ENCODE measurements at places on chromosomes 11 and 22. TPM values are rescaled to one million over a fixed set of nuclear protein-coding genes. Genes with fewer than 3 reads are reported as not detected.

CYTH4 gene
- total RNA-seq = 15.1 TPM

- H3K4me3 ChIP-seq = no peak overlapping the region
- no peaks in the 10 kb centered on the region for H3K4me1 ChIP-seq
- no peaks in the 10 kb centered on the region for H3K27me3 ChIP-seq
- no peak for DNase-seq
- no peak overlapping the region for H3K27ac ChIP-seq
Observed at GRCh38 chr11:26228778-26229177, 103.2 kb upstream of the ANO3 start.

CYP2D6 gene
- 2.3 TPM for total RNA-seq

DNA sequence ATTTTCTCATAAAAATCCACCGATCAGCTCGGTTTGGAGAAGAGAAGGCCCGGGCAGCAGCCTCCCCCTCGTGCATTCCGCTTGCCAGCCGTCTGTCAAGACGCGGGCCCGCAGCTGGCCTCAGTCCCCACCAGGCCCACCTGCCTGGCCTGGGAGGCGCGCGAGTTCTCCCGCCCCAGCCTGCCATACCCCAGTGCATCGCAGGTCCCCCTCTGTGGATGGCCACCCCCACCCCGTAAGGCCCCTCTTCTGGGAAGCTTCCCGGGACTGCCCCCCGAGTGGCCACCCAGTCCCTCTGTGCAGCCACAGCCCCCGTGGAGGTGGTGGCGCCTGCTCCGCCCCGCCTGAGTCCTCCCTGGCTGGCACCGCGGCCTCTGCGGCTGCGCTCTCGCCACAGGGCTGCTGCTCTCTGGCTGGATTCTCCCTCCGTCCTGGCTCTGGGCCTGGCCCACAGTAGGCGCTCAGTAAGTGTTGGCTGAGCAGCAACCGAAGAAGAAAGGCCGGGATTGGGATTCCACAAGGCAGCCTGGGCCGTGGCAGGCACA is 74.0 kb upstream of the TCF20 start:
- no peak overlapping the region for H3K4me3 ChIP-seq
- H3K27ac ChIP-seq = peak overlapping the region; percentile 70
- H3K27me3 ChIP-seq = no peaks in the 10 kb centered on the region
- DNase-seq = peak; percentile 74
- H3K4me1 ChIP-seq = peaks cover 23% of the 10 kb centered on the region

DNA sequence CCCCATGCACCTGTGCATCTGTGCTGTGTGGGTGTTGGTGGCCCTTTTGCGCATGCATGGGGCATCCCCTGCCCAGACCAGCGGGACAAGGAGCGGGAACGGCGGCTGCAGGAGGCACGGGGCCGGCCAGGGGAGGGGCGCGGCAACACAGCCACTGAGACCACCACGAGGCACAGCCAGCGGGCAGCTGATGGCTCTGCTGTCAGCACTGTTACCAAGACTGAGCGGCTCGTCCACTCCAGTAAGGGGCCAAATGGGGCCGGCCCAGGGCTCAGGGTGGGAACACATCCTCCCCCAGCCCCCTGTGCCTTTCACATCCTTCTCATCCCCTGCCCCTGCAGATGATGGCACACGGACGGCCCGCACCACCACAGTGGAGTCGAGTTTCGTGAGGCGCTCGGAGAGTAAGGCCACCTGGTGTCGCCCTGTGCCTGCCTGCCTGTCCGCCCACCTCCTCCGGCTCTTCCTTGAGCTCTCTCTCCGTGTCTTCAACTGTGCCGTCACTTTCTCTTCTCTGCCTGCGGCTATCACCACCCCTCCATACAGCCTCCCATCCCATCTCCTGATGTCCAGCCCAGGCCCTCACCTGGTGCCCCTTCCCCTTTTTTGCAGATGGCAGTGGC is 10.6 kb downstream of the SELENOM start:
- no peak overlapping the region for H3K4me3 ChIP-seq
- H3K4me1 ChIP-seq = peaks cover 14% of the 10 kb centered on the region
- H3K36me3 ChIP-seq = peaks cover 27% of the 10 kb centered on the region
- DNase-seq = no peak
- no peak overlapping the region for H3K27ac ChIP-seq
- no peaks in the 10 kb centered on the region for H3K27me3 ChIP-seq

OR51L1 gene
- not detected for total RNA-seq

- no peaks in the 10 kb centered on the region for H3K36me3 ChIP-seq
- no peaks in the 10 kb centered on the region for H3K4me1 ChIP-seq
- H3K27ac ChIP-seq = no peak overlapping the region
- H3K4me3 ChIP-seq = no peak overlapping the region
- H3K27me3 ChIP-seq = no peaks in the 10 kb centered on the region
- no peak for DNase-seq
Observed at GRCh38 chr11:28139841-28140415, 31.7 kb downstream of the METTL15 start.

TP53I11 gene
- total RNA-seq = 21.7 TPM

DNA sequence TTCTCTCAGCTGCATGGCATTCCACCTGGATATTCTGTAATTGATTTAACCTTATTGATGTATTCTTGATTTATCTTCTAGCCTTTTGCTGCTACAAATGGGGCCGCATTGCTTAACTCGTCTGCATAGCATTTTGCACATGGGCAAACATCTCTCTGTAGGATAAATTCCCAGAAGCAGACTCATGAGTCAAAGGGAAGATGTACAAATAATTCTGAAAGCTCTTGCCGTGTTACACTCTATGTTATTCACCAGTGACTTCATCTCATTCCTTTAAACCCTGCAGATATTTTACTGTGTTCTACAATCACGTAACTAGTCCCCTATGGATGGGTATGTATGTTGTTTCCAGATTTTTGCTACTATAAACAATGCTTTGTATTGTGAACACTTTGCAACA is 112.7 kb downstream of the SEZ6L start:
- no peak overlapping the region for H3K4me3 ChIP-seq
- DNase-seq = no peak
- no peaks in the 10 kb centered on the region for H3K4me1 ChIP-seq
- H3K36me3 ChIP-seq = no peaks in the 10 kb centered on the region
- no peak overlapping the region for H3K27ac ChIP-seq

- peaks cover 22% of the 10 kb centered on the region for H3K4me1 ChIP-seq
- no peaks in the 10 kb centered on the region for H3K27me3 ChIP-seq
- peak overlapping the region; percentile 81 for H3K27ac ChIP-seq
- H3K36me3 ChIP-seq = no peaks in the 10 kb centered on the region
- peak; percentile 72 for DNase-seq
Observed at GRCh38 chr11:134224710-134225664, 516 bp downstream of the VPS26B start.

- DNase-seq = peak; percentile 18
- H3K27me3 ChIP-seq = no peaks in the 10 kb centered on the region
- no peaks in the 10 kb centered on the region for H3K4me1 ChIP-seq
- peaks cover 32% of the 10 kb centered on the region for H3K36me3 ChIP-seq
Observed at GRCh38 chr11:47329987-47330931, 22.2 kb downstream of the MYBPC3 start.

TEX54 gene
- total RNA-seq = not detected

DNA sequence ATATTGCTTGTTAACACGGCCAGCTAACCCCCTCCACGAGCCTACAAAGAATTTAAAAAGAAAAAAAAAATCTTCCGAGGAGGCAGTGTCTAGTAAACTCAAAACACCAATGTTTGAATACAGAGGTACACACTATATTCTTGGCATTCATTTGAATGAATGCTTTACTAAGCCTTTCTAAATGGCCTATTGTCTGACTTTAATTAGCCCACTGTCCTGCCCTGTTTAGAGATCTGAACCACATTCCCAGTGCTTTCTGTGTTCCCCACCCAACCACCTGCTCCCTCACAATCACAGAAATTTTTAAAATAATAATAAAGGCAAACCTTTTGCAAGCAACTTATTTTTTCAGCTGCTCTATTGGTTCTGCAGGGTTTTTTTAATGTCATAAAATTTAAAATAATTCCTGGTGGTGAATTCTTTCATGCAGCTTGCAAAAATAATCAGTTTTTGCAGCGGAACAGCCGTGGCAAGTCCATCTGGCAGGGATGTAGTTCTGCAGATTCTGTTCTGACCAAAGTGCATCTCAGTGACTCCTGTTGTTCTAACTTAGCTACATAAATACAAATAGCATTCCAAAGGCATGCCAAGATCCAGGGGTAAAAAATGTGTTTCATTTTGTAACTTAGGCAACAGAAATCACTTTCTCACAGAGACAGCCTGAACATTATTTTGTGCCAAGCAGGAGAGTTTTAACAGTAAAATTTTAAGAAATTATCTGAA is 23.8 kb downstream of the POU2AF2 start:
- H3K27ac ChIP-seq = no peak overlapping the region
- no peaks in the 10 kb centered on the region for H3K4me1 ChIP-seq
- H3K4me3 ChIP-seq = no peak overlapping the region
- no peak for DNase-seq
- no peaks in the 10 kb centered on the region for H3K36me3 ChIP-seq

OR5B17 gene
- total RNA-seq = not detected

DNA sequence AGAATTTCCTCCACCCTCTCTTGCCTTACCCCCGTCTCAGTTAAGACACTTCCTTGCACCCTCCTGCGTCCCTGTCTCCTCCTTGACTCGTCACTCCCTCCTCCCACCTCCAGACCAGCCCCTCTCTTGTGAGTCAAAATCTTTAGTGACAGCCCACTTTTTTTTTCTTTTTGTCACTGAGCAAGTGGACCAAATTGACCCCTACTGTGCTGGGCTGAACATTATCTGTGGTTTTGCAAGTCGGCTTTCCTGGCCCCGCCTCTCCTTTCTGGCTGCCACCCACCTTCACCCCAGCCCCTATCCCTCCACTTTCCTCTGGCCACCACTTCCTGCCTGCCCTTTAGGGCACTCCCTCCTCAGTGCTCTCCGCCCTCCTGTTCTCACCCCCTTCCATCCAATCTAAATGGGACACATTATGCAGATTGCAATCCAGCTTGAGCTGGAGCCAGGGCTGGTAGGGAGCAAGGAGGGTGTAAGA is at the start of gene APLNR:
Gene APLNR, minus strand, starts transcription at position 47 of the 478 bp plus-strand sequence. CDS start 246 bp downstream, outside the sequence.
- no peaks in the 10 kb centered on the region for H3K27me3 ChIP-seq
- no peak within 1 kb of the TSS for H3K4me3 ChIP-seq
- H3K4me1 ChIP-seq = peaks cover 6% of the 10 kb centered on the region
- H3K27ac ChIP-seq = no peak within 1 kb of the TSS
- no peak for DNase-seq

DEFB131B gene
- not detected for total RNA-seq

GRCh38 chr11:34509336-34509876 is 4.2 kb downstream of the ELF5 start:
- peaks cover 4% of the 10 kb centered on the region for H3K4me1 ChIP-seq
- no peak for DNase-seq
- no peak overlapping the region for H3K4me3 ChIP-seq
- no peak overlapping the region for H3K27ac ChIP-seq
- H3K27me3 ChIP-seq = no peaks in the 10 kb centered on the region
- no peaks in the 10 kb centered on the region for H3K36me3 ChIP-seq

DNA sequence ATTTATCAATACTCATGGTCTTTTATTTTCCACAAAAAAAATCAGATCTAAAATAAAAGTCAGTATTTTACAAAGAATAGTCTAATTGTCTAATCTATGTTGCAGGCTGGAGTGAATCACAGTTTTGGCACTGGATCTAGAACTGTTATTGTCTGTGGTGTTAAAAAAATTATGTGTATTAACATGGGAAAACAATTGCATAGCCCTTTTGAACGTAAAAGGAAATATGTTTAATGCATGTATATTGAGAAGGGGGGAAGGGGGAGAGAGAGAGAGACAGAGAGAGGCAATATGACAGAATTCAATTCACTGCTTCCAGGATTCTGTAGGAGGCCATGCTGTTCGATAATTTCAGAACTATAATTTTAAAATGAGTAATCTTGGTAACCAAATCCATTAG is 324.9 kb upstream of the CCDC90B start:
- no peak for DNase-seq
- H3K27me3 ChIP-seq = no peaks in the 10 kb centered on the region
- H3K36me3 ChIP-seq = no peaks in the 10 kb centered on the region
- H3K4me1 ChIP-seq = peaks cover 24% of the 10 kb centered on the region
- peak overlapping the region; percentile 68 for H3K27ac ChIP-seq

DEUP1 gene
- total RNA-seq = not detected

GRCh38 chr22:47299211-47299862 is 536.9 kb downstream of the TBC1D22A start:
- no peaks in the 10 kb centered on the region for H3K36me3 ChIP-seq
- H3K27me3 ChIP-seq = no peaks in the 10 kb centered on the region
- no peaks in the 10 kb centered on the region for H3K4me1 ChIP-seq
- no peak overlapping the region for H3K27ac ChIP-seq
- no peak overlapping the region for H3K4me3 ChIP-seq

AAMDC gene
- 33.6 TPM for total RNA-seq

GRCh38 chr11:130051082-130051481 is 18.6 kb upstream of the APLP2 start:
- H3K27me3 ChIP-seq = no peaks in the 10 kb centered on the region
- H3K4me3 ChIP-seq = no peak overlapping the region
- DNase-seq = no peak
- no peak overlapping the region for H3K27ac ChIP-seq
- H3K36me3 ChIP-seq = no peaks in the 10 kb centered on the region

LRRC51 gene
- total RNA-seq = 14.9 TPM

- H3K4me3 ChIP-seq = no peak overlapping the region
- H3K36me3 ChIP-seq = no peaks in the 10 kb centered on the region
- H3K27ac ChIP-seq = no peak overlapping the region
- DNase-seq = no peak
Observed at GRCh38 chr11:1943576-1943975, 3.6 kb upstream of the MRPL23 start.

TPCN2 gene
- 11.5 TPM for total RNA-seq

GRCh38 chr22:47423861-47424820 is 661.7 kb downstream of the TBC1D22A start:
- no peaks in the 10 kb centered on the region for H3K27me3 ChIP-seq
- no peaks in the 10 kb centered on the region for H3K4me1 ChIP-seq
- no peak for DNase-seq
- no peak overlapping the region for H3K27ac ChIP-seq
- no peaks in the 10 kb centered on the region for H3K36me3 ChIP-seq

DNA sequence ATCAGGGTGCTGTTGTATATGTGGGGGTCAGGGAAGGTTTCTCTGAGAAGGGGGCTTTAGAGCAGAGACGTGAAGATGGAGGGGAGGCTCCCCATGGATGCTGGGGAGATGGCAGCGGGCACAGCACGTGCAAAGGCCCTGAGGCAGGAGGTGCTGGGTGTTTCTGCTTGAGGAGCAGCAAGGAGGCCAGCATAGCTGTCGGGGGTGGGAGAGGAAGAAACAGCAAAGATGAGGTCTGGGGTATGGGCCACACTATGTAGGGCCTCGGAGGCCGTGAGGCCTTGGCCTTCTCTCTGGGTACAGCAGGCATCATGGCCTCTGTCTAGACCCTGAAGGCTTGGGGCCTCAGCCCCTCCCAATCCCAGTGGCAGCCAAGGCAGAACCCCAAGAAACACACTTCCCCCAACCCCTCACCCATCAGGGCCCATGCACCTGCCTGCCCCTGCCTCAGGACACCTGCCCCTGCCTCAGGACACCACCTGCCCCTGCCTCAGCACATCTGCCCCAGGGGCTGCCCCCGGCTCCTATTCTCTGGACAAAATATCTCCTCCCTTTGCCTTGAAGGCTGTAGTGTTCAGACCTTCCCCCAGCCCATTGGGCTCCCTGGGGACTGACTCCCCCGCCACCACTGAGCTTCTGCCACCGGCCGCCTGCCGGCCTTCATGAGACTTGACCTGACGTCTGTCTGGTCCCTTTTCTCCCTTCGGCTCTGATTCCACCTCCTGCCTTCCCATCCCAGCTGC is 6.2 kb downstream of the ALDH3B1 start:
- H3K36me3 ChIP-seq = no peaks in the 10 kb centered on the region
- no peak overlapping the region for H3K4me3 ChIP-seq
- no peak overlapping the region for H3K27ac ChIP-seq

GRCh38 chr22:37242395-37242918 is 1.6 kb downstream of the RAC2 start:
- no peaks in the 10 kb centered on the region for H3K4me1 ChIP-seq
- no peak overlapping the region for H3K27ac ChIP-seq
- peak; percentile 14 for DNase-seq
- H3K4me3 ChIP-seq = no peak overlapping the region
- H3K36me3 ChIP-seq = no peaks in the 10 kb centered on the region
- no peaks in the 10 kb centered on the region for H3K27me3 ChIP-seq

Data from thyroid gland (tissue), 4 donors.